Left lobe of liver (tissue), 2 donors: ENCODE measurements at places on chromosomes 11 and 22. TPM values are rescaled to one million over a fixed set of nuclear protein-coding genes. Genes with fewer than 3 reads are reported as not detected.

CST6 gene
- not detected for total RNA-seq

GRCh38 chr11:537622-538430, 499 bp downstream of the LRRC56 start:
- DNase-seq = peak; percentile 42

DNA sequence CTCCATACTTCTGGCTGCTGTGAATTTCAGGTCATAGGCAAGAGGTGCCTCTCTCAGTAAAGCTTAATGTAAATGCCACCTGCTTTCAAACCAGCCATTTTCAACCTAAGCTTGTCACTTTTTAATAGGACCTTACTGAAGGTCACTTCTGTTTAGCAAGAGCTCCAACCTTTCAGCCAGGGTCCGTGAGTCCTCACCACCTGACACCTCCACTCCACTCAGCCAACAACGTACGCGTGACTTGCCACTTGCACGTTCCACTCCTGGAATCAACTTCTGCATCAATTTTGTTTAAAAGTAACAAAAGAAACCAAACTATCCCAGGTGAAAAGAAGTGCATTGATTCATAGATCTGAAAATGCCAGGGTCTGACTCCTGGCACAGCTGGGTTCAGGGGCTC, 114.4 kb downstream of the TRIM29 start:
- DNase-seq = no peak

DNA sequence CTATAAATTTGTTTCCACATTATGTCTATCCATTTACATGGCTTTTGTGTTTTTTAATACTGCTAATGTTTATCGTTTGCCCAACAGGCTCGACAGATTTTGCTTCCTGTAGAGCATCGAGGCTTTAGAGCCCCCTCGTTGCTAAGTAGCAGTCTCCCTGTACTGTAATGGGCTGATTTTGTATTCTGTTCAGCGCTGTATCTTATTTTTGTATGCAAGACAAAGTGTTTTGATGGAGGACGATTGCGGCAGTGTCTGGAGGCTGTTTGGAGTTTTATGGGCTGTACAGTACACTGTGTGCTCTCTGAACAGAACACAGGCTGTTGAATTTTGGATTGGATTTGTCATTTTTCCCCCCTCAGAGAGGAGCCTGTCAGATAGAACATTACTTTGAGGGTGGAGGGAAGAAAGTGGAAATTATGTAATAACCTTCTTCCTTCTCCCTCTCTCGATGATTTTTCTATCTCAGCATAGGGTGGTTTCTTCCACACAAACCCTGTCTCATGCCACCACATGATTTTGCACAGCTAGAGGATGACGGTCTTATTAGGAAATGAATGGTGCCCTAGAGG, 104.4 kb downstream of the ZBTB16 start:
- DNase-seq = no peak

IGF2 gene
- total RNA-seq = 254 TPM

GRCh38 chr11:128573638-128574037, 13.7 kb downstream of the ETS1 start:
- DNase-seq = no peak

GRCh38 chr11:134489728-134490127, 77.7 kb upstream of the B3GAT1 start:
- peak; percentile 18 for DNase-seq

DNA sequence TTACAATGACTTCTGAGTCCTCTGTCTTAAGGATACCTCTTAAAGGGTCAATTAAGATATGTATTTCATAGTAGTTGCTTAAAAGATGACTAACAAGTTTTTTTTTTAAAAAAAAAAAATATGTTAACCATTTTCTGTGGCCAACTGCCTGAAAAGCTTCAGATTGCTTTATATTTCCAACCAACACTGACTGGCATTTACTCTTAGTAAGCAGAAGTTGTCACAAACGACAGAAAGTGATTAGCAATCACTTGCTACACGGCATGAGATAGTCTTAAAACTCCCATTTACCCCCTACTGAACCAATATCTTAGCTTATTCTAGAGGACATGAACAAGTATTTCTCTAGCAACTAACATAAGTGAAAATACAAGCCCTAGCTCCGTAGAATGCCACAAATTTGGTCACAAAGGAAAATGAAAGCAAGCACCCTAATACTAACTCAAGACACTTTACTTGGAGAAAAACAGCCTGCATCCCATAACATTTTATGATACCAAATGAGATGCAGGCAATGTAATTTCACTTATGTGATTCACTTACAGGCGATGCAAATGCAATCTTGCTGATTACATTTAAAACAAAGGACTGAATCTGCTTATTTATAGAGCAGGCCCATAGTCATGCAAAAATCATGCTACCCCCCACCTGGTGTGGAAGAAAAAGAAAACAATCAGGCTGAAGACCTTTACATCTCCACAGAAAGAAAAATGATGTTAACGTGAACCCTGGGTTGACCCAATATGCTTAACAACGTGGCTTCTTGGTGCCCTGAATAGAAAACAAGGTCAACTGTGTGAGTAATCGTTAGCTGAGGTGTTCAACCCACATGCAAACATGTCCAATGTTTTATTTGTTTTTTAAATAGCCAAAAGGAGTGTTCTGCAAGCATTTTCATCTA, 25.7 kb downstream of the MPPED2 start:
- DNase-seq = no peak

NXPE2 gene
- not detected for total RNA-seq

DNA sequence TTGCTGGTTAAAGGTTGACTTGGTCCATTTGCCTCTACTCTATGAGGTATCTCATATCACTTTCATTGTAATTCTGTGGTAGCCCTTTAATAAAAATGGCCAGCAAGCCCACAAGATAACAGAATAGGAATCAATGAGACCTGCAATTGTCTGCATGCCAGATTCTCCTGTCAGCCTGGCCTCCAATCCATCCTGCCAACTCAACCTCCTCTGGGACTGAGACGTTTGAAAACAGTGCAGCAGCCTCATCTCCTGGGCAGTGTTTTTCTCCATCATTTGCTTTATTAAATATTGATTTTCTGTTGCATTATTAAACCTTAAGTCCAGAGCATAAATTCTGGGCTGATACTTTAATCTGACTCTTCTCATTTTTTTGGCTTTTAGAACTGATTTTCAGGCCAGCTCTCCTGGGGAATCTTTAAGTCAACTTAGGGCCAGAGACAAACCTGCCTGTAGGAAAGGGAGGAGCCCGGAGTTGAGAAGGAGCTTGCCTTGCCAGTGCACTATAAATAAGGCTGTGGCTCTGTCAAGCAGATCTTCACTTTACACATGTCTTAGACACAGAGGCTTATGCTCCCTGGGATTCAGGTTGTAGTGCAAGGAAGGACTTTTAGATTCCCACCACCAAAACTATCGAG, 798.0 kb downstream of the NTM start:
- no peak for DNase-seq

SGSM1 gene
- total RNA-seq = 0.18 TPM

- DNase-seq = no peak
These were observed 9.2 kb downstream of the MYRF start for GRCh38 chr11:61761440-61762222.

- no peak for DNase-seq
These were observed 89.4 kb downstream of the PPP6R3 start for GRCh38 chr11:68549789-68550484.

DNA sequence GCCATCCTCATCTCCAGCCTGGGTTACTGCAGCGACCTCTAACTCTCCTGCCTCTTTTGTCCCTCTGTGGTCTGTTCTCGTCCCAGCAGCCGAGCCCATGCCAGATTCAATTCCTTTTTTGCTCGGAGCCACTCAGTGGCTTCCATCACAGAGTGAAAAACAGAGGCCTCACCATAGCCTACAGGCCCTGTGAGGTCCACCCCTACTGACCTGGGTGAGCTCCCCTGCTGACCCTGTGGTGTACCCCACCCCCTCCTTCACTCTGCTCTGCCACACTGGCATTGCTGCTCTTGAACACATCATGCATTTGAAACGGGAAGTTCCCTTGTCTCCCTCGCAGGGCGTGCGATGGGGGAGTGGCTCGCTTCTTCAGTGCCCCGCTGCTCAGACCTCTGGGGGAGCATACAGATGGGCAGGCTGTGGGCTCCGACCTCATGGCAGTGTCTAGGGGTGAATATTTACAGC, 2.1 kb downstream of the AIP start:
- no peak for DNase-seq

GRCh38 chr11:12086271-12087074, 23.9 kb upstream of the MICAL2 start:
- no peak for DNase-seq

DNA sequence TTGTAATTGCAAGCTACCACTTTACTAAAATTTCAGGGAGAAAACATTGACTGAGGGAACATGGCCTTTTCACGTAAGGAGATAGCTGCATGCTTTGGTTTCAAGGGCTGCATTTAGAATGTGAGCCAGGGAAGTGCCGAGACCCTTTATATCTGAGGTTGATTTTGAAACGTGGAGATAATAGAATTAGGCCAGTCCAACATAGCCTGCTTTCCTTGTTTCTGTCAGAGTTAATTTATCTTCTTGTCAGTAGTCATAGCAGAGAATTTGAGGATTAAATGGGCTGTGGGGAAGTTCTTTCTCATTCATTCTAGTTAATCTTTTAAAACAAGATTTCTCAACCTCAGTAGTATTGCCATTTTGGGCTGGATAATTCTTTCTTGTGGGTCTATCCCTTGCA, 12.2 kb downstream of the ALKBH3 start:
- no peak for DNase-seq

- no peak for DNase-seq
These were observed 68.6 kb upstream of the TMEM45B start for GRCh38 chr11:129747071-129747470.

DNA sequence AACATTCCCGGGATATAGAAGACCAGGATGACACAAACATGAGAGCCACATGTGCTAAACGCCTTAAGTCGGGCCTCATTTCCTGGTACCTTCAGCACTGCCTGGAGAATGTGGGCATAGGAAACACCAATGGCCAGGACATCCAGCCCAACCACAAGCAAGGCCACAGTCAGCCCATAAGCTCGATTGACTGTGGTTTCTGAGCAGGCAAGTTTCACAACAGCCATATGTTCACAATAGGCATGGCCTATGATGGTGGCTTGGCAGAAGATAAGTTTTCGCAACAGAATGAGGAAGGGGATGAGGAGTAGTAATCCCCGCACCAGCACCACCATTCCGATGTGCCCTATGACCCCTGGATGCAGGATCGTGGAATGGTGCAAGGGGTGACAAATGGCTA, 26.9 kb upstream of the OR56A1 start:
- DNase-seq = no peak

DNA sequence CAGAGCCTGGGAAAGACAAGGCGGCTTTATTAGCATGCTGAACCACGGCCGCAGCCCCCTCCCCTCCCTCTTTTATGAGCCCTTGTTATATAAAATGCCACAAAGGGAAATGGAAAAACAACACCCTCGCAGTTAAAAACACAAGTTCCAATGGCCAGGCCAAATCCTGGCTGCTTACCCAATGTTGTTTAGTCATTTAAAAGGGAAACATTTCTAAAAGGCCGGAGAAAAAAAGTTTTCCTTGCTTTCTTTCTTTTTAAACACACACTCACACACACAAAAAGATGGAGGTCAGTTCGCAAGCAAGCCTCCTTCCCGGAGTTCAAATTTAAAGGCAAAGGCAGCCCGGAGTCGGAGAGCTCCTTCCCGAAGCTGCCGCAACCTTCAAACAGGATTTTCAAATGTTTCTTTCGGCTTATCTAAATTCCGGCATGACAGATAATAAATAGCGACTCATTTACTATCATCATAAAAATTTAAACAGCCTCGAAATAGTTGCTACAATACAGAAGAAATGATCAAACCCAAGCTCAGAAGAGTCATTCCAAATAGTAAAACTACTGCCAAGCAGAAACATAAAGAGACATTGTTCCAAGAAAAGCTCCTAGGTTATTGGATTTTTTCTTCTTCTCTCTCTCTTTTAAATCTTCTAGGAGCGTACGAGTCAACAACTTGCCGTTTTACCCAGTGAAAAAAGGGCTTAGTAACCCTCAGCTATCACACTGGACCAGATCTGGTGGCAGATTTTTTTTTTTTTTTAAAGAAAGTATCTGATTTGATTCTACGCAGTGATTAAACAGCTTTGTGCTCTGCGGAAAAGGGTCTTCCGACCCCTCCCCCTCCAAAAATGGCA, 3.5 kb downstream of the PHF21B start:
- no peak for DNase-seq

HDHD5 gene
- 31.7 TPM for total RNA-seq

RBMXL2 gene
- total RNA-seq = not detected

DNA sequence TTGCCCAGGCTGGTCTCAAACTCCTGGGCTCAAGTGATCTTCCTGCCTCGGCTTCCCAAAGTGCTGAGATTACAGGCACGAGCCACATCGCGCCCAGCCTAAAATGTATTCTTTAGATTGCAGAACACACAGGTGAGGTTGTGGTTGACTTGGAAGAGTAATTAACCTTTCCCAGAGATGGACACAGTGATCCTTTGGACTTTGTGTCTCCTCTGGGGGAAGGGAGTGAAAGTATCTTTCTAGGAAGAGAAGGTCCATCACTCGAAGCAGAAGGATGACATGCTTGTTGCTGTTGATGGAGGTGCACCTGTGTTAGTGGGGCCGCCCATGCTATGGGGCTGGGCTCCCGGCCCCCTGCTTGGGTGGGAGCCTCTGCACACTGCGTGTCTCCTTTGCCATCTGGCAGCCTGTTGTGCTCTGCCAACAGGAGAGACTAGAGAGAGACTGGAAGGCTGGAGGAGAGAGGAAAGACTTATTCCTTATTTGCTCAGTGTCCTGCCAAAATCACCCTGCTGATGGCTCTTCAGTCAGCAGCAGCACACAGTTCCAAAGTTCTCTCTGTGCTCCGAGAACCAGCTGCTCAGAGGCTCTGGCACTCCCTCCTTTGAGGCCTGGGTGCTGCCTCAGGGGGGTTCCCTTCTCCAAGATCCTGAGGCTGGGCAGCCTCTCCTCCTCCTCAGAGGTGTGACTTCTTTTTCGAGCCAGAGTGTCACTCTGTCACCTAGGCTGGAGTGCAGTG, 33.1 kb upstream of the CYB5R3 start:
- no peak for DNase-seq

DNA sequence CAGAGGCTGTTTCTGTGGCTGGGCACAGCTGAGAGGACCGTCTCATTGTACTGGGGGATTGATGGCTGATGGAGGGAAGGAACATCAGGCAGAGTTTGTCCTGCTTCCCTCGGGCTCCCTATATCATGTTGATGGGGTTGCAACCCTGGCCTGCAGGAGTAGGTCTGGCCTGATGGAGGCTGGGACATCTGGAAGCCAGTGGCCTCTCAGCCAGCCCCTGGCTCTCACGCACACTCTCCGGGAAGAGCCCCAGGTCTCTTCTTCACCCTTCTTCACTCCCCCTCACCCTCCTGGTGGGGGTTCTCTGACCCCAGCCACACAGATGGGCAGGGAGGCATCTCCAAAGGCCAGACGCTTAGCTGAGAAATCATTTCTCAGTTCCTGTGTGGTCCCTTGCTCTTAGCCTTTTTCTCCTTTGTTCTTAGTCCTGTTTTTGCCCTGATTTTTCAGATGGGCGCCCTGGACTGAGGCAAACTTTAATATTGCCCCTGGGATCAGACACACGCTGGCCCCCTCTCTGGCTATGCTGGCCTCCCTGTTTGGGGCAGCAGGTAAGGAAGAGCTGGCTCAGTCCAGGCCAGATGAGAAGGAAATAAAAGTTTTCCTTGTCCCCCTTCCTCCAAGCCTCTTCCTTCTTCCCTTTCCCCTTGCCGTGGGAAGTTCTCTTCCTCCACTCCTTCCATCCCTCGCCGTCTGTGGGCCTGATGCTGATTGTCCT, 13.9 kb upstream of the ANO1 start:
- peak; percentile 37 for DNase-seq
